SJCRH30 (cell line): ENCODE measurements at places on chromosomes 2 and 18.

DNA sequence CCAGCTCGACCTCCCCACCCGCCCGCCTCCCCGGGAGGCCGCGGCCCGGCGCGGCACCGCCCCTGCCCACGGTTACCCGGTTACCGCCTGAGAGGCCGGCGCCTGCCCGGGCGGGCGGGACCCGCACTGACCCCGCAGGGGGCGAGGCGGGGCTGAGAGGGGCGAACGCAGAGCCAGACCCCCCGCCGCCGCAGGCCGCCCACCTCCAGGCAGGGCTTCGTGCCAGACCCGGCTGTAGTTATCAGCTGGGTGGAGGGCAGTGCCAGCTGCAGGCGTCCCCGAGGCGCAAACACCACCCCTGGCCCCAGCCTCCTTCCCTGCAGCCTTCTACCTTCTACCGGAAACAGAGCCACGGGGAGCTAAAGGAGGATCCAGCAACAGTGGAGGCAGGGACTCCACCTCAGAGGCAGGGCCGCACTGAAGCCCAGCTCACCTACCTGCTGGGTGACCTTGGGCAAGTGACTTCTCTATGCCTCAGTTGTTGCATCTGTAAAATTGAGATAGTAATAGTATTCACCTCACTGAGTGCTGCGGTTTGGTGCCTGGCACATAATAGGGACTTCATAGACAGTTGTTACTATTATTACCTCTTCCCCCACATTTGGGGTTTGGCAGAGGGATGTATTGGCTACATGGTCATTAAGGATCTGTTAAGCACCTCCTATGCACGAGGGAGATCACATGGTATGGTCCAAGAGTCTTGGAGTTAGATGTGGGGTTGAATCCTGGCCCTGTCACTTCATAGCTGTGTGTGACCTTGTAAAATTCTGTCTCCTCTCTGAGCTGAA lies 231.6 kb upstream of the SMAD2 start:
- peak; percentile 14 for DNase-seq

GRCh38 chr2:169189132-169189531 lies 119.8 kb downstream of the DHRS9 start:
- DNase-seq: no peak

GRCh38 chr2:171652416-171652785 lies 34.9 kb upstream of the DYNC1I2 start:
- peak; percentile 6 for DNase-seq

DNA sequence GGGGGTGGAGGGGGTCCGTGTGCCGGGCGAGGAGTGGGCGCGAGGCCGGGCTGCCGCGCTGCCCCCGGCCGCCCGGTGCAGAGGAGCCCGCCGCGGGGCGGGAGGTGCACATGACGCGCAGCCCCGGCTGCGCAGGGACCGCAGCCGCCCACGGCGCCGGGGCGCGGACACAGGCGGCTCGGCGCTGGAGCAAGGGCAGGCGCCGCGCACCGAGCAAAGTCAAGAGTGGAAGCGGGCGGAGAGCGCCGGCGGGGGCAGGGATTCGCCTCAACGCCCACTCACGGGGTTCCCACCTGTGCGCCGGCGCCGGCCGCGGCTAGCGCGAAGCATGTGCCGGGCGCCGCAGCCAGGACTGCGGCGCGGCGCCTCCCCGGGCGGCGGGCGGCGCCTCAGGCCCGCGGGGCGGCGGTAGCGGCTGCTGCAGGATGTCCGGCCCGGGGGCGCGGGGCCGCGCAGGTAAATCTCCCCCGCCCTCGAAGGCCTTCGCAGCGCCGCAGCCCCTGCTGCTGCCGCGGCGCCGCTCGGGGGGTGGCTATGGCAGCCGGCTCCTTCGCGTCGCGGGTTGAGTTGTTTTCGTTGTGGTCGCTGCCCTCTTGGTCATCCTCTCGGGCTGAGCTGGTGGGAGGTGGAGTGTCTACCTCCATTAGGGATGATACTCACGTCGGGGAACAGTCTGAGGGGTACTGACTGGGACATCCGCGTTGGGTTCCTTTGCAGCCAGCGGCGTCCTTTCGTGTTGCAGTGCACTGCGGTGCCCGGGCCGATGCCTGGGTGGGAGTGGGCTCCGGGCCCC lies 216.3 kb upstream of the DTNA start:
- peak; percentile 38 for DNase-seq
